ENCODE measurements at places on chromosomes 3 and 15.

DNA sequence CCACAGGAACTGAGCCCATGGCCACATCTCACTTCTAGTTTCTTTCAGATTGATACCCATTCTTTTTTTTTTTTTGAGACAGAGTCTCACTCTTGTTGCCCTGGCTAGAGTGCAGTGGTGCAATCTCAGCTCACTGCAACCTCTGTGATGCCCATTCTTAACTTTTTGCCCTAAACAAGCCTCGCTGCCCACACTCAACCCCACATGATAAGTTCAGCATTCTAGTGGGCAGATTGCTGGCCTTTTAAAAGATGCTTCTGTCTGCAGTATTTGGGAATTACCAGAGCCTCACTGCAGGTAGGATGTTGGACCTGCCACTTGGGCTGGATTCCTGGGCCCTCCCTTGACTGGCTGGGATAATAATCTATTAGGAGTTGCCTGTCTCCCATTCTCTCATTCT, 51.0 kb downstream of the TRANK1 start:
- no peak for DNase-seq

- DNase-seq, result no peak
Observed at GRCh38 chr15:94070356-94071295, 160.7 kb upstream of the MCTP2 start.

GRCh38 chr3:63961891-63962290, 49.7 kb upstream of the SCAANT1 start:
- no peak for DNase-seq

DNA sequence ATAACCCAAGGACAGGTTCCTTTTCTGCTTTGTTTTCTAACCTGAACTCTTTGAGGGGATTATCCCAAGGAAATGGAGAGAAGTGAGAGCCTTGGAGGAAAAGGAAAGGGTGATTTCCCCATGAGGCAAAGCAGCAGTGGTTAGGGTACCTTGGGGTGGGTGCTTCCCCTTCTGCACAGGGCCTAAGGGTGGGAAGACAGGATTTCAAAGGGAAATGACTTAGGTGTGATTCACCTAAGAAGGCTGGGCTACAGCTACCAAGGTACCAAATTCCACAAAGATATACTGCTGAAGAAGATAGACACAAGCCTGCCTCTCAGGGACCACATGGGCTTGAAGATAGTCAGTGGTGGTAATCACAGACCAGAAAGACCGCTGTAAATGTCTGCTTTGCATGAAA, 325.3 kb upstream of the DPH6 start:
- no peak for DNase-seq

DNA sequence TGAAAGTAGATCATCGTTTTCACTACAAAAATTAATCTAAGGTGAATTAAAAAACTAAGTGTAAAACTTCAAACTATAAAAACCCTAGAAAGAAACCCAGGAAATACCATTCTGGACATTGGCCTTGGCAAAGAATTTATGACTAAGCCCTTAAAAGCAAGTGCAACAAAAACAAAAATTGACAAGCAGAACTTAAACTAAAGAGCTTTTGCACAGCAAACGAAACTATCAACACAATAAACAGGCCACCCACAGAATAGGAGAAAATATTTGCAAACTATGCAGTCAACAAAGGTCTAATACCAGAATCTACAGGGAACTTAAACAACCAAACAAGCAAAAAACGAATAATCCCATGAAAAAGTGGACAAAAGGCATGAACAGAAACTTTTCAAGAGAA, 302.0 kb downstream of the CHST2 start:
- DNase-seq, result no peak

DNA sequence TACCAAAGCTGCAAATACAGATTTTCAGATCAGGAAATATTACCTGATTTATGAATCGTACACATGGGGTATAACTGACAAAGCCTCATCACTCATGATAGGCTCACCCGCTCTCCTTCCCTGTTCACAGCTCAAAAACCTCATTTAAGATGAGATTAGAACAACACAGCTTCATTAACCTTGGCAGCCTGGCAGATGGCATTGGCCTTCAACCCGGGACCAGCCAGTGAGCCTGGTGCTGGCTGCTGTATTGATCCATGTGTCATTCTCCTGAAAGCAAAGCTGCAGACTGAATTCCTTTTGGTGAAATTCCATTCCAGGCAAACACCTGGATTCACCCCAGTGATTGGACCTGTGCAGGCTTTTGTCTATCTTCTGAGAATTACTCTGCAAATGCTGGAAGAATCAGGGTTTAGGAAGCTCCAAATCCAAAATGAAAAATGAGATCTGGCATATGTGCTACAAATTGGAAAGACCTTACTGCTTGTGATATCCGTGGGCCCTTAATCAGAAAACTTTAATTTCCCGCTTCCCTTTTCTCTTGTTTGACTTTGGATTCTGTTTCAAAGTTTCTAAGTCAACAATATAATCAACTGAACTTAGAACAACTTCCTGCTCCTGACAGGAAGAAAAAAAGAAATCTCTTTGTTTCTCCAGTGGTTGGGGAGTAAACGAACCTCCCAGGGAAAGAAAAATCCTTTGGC, 189.1 kb upstream of the KBTBD8 start:
- DNase-seq, result no peak

DNA sequence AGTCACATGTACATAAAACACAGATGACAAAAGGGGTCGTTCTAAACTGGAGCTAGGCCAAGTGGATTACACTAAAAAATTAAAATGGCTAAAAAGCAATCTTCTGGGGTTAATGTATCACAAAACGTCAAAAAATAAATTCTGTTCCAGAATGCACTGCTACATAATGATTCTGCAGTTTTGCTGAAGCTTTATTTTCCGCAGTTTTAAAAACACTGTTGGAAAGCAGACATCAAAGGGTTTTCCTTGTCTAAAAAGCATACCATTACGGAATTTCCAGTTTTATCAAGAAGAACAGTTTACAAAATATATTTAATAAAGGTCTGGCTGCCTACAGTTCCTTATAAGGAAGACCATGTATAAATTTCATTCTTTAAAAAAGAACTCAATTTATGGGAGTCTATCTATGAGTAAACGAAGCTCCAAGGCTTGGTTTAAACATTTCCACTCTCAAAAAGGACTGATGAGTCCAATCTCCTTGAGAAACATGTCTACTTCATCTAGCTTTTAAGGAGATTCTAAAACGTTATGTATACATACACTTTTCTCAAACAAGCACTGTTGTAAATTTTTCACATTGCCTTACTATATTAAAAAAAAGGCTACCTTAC, 1.3 kb downstream of the DMXL2 start:
- DNase-seq, result no peak

DNA sequence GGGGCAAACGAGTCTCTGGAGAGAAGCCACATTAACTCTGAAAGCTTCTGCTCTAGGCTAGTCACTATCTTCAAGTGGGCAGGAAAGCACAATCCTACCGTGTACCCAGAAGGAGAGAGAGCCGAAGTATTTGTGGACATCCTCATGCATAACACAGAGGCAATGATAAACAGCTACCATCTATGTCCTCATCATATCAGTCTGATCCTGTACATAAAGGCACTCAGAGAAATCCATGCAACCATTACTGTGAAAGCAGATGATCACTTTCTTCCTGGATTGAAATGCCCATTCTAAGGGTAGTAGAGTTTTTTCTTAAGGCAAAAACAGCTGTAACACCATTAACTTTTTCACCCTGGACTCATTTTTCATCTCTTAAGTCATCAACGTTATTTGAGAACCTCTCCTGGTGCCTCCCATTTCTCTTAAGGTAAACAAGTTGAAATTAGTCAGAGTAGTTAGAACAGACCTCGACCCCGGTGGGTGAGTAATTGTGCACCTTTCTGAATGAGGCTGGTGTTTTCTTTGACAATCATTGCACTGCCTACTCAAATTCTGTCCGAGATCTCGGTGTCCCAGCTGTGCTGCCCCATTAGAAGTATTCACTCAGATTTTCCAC, 327.4 kb downstream of the SHQ1 start:
- DNase-seq, result peak; percentile 61

GRCh38 chr3:23341147-23341838, 138.2 kb downstream of the UBE2E2 start:
- no peak for DNase-seq

GRCh38 chr3:17352620-17353019, 389.8 kb downstream of the TBC1D5 start:
- DNase-seq, result no peak

GRCh38 chr3:63934041-63934866, 22.1 kb upstream of the SCAANT1 start:
- no peak for DNase-seq
